Cerebellum (tissue), 4 donors: ENCODE measurements at places on chromosomes 16 and 17.
A peak's percentile ranks its signal among the peaks of the same experiment; 100 is the strongest.

DNA sequence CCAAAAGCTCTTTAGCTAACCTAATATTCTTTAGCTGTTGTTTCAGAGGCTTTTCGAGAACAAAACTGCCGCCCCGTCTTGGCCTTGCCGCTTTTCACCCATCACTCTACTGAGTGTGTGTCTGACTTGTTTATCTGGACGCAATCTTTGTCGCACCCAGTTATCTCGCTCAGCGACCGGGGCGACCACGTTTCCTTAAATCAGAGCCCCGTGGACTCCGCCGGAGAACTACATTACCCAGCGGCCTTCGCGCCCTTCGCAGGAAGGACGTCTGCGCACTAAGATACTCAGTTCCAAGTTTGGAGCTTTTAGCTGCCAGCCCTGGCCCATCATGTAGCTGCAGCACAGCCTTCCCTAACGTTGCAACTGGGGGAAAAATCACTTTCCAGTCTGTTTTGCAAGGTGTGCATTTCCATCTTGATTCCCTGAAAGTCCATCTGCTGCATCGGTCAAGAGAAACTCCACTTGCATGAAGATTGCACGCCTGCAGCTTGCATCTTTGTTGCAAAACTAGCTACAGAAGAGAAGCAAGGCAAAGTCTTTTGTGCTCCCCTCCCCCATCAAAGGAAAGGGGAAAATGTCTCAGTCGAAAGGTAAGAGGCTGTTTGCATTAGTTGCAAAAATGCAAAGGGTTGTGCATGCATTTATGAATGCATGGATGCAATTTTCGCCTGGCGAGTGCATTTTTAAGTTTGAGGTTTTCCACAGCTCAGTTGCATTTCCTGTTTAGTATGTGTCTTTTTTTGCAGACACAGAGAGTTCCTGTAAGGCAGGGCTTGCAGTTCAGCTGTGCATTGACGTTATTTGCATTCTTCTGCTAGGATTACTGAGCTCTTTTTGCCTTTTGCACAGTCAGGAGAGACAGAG, at the start of gene MAP2K6:
MAP2K6 (plus strand) TSS at position 290 of the 867 bp plus-strand sequence; CDS start at position 578, 288 bp downstream.
- DNase-seq: peak; percentile 80

DNA sequence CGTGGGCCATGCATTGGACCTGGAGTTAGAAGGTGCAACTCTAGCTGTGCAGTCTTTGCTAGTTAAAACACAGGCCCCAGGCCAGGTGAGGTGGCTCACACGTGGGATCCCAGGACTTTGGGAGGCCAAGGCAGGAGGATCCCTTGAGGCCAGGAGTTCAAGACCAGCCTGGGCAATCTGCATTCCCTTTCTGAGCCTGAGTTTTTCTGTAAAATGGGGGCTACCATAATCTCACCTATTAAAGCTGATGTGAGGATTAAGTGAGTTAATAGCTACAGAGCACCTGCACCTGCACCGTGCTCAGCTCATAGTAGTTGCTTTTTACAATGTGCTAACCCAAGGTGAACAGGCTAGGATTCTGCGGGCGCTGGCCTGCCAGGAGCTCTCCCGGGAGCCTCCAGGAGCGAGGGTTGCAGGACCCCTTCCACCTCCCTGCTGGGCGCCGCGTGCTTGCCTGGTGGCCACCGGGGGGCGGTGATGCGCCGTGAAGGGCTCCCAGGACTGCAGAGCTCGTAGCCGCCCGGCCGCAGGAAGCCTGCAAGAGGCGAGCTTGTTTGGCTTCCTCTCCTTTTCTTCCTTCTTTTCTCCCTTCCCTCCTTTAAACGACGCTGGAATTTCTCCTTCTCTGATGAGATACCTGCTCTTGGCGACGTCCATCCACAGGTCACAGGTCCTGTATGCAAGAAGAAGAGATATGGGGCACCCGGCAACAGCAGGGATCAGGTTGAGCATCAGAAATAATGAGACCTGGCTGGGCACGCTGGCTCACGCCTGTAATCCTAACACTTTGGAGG, 51.3 kb downstream of the ZFP90 start:
- DNase-seq: no peak

- no peak for DNase-seq
Measured at GRCh38 chr16:70611224-70611598, 35.1 kb upstream of the IL34 start.

DNA sequence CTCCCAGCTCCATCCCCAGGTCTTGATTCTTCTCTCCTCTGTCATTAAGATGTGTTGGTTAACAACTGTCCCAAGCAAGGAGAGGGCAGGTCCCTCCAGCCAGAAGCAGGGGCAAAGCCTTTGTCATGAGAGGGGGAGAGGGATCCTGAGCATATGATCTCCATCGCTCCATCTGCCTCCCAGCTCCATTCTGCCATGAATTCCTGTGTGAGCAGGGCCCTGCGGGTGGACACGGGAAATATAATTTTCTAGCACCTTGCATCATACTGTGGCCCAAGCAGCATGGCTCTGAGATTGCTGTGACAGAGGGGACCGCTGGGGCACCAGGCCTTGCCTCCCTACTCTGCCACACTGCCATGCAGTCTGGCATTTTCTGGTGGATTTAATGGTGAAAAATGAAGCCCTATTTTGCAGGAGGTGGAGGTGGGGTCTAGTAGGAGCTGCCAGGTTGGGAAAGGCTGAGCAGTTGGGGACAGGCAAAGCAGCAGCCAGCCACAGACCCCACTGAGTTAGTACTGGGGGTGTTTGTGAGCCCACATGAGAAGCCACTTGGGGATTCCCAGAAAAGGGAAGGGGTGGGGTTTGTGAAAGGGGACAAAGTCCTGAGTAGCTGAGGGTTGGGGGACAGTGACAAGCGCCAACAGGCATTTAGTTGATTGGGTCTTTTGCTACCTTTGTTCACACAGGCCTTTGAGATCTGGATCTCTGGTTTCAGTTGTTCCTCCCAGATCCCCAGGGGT, 16.4 kb downstream of the TMEM238L start:
- no peak for DNase-seq

GRCh38 chr17:49741009-49741691, 22.8 kb downstream of the FAM117A start:
- DNase-seq: peak; percentile 63

DNA sequence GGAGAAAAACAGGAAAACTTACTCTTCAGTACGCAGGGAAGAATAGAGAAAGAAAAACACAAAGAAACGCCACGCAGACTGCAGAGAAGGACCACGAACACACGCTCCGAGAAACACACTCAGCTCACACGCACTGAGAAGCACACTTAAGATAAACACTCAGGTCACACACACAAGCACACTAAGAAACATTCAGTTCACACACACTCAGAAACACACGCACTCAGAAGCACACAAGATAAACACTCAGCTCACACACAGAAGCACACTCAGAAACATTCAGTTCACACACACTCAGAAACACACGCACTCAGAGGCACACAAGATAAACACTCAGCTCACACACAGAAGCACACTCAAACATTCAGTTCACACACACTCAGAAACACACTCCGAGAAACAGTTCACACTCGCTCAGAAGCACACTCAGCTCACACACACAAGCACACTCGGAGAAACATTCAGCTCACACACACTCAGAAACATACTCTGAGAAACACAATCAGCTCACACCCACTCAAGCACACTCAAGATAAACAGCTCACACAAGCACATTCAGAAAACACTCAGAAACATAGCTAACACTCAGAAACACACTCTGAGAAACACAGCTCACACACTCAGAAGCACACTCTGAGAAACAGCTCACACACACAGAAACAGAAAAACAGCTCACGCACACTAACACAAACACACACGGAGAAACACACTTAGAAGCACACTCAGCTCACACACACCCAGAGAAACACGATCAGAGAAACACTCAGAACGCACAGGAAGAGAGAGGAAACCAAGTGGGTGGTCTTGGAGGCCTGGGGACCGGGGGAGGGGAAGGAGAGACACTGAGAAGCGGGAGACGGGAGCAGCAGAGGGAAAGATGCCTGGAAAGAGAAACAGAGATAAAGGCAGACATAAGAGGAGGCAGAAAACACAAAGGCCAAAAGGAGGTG, 908 bp downstream of the TMEM98 start:
- no peak for DNase-seq

DNA sequence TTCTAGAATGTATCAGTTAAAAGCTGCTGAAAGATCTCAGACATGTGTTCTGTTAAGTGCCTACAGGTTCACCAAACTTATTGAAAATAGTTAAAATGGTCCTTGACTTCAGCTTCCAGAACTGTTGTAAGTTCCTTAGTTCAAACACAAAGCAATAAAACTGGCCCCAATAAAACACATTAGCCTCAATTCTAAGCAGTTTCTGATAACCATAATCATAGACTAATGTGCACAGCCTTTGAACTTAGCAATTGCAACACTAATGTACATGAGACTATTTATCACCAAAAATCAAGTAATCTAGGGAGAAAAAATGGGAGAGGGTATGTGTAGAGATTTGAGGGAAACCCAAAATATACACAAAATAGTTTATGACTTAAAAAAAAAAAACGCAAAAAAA, 15.4 kb downstream of the PIGL start:
- DNase-seq: no peak

GRCh38 chr17:40192961-40193360, 15.7 kb downstream of the RAPGEFL1 start:
- DNase-seq: no peak

DNA sequence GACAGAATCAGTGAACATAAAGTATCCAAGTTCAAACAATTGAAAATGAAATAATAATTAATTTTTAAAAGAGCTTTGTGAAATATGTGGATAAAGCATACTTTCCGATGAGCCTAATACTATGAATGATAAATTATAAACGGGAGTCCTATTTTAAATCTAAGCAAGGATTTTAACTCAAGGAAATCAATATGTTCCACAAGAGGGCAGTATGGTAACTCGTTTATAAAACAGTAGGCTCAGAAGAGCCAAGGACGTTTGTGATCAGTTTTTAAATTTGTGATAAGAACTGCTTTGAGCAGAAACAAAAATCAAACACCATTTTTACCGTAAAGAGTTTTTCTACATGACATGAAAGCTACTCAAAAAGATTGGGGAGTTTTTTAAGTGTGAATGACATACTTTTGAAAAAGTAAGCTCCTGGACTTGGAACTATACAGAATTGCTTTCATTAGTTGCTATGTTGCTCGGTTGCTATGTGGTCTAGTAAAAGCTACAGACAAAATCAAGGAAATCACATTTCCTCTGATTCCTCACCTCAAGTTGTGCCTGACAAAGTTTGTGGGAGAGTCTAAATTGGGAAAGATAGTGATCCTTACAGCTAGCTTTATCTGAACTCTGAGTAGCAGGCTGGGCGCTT, 11.8 kb upstream of the TEKT1 start:
- DNase-seq: peak; percentile 8

DNA sequence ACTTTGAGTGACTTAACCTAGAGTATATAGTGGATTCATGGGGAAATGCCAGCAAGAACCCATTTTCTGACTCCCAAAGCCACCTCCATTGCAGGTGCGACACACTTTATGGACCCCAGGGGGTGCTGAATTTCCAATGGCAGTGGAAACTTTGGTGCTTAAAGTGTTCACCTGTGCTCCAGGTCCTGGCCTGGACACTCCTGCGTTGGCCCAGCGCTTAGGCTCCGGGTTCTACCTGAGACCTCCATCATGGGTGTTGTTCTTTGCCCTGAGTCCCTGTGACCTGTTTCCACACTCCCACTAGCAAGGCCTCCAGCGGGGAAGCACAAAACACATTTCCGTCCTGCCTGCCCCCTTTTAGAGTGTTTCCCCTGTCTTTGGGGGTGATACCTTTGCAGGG, 3.0 kb downstream of the CCNF start:
- no peak for DNase-seq

DNA sequence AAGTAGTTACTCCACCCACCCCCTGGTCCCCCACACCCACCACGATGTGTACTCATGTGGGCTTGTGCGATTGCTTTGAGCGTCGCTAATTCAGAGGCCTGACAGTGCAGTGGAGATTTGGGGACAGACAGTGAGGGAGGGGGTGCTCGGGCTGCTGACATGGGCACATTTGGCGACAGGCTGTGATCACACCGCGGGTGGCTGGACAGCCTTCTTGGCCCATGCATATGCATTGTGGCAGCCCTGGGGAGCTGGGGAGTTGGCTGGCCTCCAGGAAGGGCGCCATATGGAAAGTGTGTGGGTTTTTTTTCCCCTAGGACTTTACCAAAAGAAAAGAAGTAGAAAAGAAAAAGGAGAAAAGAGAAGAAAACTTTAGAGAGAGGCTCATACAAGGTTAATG, 275.5 kb upstream of the N4BP1 start:
- DNase-seq: peak; percentile 81

DNA sequence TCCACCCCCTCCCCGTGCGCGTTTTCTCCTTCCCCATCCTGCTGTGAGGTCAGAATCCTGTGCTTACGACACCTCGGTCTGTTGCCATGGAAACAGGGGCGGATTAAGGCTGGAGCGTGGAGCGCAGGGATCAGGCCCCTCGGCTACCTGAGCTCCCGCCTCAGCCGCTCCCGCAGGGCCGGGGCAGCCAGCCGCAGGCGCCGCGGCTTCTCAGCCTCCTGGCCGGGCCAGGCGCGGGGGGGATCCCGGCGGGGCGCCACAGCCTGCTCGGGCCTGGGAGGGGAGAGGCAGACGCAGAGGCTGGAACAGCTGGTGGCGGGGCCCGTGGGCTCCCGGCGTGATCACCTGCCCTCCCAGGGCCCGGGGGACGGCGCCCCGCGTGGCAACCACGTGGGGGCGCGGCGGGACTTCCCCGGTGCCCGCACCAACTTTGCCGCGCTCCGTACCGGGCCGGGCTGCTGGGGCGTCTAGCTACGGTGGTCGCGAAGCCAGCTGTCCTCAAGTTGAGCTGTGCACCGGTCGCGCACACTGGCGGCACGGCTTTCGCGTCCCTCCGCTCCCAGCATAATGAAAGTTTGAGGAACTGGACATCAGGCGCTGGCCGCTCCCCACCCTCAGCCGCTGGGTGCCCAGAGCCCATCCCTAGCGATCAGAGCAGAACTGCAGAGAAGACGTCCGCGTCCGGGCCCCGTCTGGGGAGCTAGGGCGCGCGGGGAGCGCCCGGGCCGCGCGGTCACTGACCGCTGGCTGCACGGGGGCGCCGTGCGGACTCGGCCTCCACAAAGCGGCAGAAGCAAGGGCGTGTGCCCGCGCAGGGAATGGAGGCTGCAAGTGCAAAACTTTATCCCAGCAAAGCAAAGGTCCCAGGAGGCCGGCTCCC, 1.2 kb downstream of the RTN4RL1 start:
- DNase-seq: peak; percentile 67

- peak; percentile 42 for DNase-seq
Measured at GRCh38 chr17:2853283-2854142, 57.3 kb downstream of the RAP1GAP2 start.
